ENCODE measurements at places on chromosomes 7 and 10.

GRCh38 chr10:100864978-100865377 is 47.8 kb upstream of the SLF2 start:
- no peak for DNase-seq

- no peak for DNase-seq
These were observed 61.6 kb upstream of the BTRC start for GRCh38 chr10:101292194-101293006.

DNA sequence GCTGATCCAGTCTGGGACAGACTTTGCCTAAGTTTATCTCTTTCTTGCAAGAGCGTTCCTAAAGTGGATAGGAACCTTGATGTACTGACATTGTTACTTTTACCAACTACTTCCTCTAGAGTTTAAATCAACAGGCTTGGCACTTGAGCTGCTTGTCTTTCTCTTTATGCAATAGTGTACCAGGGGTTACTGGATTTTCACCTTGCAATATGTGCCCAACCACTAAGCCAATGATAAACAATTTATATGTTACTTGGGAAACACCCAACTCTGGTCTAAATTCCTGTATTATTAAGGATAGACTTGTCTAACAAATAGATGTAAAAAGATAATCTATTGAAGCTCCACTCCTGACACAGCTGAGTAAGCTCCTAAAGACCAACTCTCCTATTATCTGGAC is 470.2 kb downstream of the SH2D4B start:
- no peak for DNase-seq

GRCh38 chr10:93570383-93570782 is 3.9 kb downstream of the FFAR4 start:
- no peak for DNase-seq

DNA sequence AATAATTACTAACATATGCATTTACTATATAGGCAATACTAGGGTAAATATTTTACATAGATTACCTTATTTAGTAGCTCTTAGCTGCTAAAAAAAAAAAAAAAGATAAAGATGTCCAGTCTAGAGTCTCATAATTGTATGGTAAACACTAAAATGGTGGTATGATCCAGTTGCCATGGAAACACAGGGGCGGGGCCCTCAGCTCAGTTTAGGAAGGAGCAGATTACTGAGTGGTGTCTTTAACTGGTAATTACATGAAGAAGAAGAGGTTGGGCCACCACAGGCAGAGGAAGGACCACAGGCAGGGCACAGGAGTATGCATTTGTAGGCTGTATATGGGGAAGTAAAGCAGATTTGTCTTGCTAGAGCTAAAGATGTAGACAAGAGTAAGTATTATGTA is 43.7 kb downstream of the ITGB8 start:
- no peak for DNase-seq

DNA sequence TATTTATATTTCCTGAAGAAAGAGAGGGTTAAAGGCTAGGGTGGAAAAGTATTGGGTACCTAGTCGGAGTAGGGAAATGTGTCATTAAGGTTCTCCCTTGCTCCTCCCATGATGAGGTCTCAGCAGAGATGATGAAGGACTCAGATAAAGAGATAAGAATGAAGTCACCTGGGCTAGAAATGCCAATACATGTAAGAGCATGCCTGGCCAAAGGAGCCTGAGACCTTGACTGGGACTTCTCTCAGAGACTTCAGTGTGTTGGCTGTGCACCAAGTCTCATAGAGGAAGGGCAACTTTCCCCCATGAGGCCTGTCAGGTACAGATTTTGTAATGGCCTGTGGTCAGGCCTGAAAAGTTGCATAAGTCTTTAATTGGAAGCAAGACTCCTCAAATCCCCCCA is 361.0 kb upstream of the CDC14C start:
- DNase-seq: no peak

DNA sequence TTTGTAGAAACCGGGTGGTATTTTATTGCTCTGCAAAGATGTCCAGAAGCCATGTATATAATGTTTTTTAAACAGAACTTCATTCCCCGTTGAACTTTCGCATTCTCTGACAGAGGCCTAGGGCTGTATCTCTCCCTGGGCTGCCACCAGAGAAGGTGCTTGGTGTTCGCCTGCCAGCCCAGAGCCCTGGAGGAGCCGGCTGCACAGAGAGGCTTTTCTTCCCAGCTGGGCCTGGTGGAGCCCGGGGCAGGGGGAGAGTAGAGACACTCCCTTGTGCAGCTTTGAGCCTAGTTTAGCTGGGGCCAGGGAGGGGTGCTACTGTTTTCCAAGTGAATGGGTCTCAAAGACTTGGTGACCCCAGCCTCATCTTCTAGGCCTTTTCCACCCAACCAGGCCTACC is 13.6 kb upstream of the TRIM8 start:
- no peak for DNase-seq

DNA sequence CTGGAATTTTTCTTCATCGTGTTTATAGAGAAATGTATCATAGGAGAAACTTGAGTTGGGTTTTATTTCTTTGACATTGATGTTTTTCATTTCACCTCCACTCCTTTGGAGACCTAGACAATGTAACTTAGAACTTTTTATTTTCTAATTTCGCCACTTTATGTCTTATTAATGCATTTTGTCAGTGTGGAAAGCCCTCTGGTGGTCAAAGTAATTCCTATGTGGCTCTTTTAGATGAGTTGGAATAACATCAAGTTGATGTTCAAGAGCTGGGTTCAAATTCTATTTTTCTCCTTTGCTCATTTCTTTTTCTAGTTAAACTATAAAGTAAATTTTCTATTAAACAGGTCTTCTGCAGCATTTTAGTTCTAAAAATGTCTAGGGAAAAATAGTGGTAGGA is 478.6 kb downstream of the LRMDA start:
- DNase-seq: no peak

- no peak for DNase-seq
These were observed 25.4 kb downstream of the RBM33 start for GRCh38 chr7:155669717-155670505.

GRCh38 chr7:24574386-24574785 is 1.1 kb downstream of the PALS2 start:
- DNase-seq: no peak

All from stimulated activated CD8-positive, alpha-beta memory T cell treated with anti-CD3 and anti-CD28 coated beads, Interleukin-7, amount 100 ng/mL, for 4 hours (primary cell).